ENCODE measurements at places on chromosomes 3 and 15.

DNA sequence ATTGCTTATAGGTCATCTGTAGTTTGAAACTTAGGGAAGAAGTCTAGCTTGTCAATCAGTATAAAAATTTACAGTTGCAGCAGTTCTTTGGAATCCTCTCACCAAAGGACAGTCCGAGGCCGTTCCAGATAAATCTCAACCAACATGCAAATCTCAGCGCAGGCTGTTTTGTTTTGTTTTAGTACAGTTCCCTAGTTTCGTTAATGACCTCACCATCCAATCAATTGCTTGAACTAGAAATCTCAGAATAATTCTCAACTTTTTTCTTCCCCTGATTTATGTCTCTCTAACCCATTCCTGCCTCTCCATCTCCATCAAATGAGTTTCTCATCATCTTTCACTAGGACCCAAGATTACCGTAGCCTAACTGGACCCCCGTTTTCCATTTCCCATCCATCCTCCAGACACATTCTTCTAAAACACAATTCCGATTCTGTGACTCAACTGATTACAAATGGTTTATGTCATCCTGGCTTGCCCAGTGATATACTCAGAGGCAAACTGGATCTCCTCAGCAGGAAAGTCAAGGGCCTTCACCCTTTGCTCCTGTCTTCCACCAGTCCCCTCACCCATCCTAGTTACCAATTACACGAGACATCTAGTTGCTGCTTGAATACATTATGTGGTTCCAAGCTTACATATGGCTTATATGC is 1.3 kb downstream of the SMCO1 start:
- DNase-seq, result no peak

DNA sequence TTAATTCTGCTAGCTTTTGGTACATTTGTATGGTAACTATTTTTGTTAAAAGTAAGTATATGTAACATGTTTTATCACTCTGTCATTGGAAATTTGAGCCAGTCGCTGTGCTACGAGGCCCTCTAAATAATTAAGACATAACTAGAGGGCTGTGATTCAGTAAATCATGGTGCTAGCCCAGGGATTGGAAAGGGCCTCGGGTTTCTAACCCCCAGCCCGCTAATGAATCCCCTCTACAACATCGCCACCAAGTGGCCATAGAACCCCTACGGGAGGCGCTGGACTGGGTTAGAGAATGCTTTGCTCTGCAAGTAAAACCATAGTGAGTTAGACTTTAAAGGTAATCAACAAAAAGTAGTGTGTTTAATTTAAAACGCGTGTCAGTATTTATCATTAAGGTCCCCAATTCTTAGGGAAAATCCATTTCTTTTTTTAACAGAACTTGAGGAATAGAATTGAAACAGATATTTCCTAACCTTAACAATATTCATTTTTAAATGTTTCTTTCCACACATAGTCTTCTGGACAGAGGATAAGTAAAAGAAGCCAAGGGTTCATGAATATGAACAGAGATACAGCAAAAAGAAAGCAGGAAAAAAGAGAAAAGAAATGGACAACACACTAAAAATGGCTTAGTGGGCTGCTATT is 744.7 kb downstream of the EPHA3 start:
- peak; percentile 5 for DNase-seq

- DNase-seq, result no peak
Observed at GRCh38 chr15:62684123-62684808, 358.3 kb upstream of the TPM1 start.

GRCh38 chr3:64488939-64489338 is 198.9 kb downstream of the ADAMTS9 start:
- no peak for DNase-seq

GRCh38 chr3:81426826-81427577 is 334.4 kb downstream of the GBE1 start:
- no peak for DNase-seq

DNA sequence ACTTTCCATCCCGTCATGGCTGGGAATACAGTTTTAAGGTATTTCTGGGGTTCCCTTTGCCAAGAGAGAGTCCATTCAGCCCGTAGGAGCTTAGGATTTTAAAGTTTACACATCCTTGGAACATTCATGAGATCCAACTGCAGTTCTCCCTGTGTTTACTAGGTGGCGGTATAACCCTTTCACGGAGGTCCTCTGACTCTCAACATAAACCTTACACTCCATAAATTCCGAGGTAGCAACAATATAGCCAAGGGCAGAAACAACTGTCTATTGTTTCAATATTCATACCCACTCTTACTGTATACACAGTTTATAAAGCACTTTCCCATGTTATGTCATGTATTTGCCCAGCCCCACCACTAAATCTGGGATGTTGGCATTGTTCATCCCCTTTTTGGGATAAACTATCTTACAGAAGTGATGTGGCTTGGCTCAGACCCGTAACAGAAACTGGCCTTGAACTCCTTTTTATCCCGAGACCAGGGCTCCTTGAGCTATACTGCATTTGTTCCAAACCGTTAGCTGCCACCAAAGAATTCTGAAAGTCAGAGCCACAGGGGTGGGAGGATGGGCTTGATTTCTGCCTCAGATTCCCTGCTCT is 69.2 kb upstream of the COL6A5 start:
- peak; percentile 42 for DNase-seq

- DNase-seq, result no peak
Observed at GRCh38 chr15:85707519-85708338, 87.0 kb downstream of the KLHL25 start.

- no peak for DNase-seq
Observed at GRCh38 chr3:38746641-38747040, 69.4 kb downstream of the SCN10A start.

GRCh38 chr3:6155650-6156338 is 705.1 kb upstream of the GRM7 start:
- DNase-seq, result no peak

- DNase-seq, result no peak
Observed at GRCh38 chr3:5021116-5022092, 42.2 kb downstream of the BHLHE40 start.

- DNase-seq, result no peak
Observed at GRCh38 chr15:55775316-55775715, 32.4 kb upstream of the PRTG start.
